ENCODE measurements at places on chromosomes 1 and 21.

- no peak for DNase-seq
These were observed 316.1 kb downstream of the AJAP1 start for GRCh38 chr1:4970532-4970931.

GRCh38 chr1:224189561-224189960 is 6.5 kb downstream of the DEGS1 start:
- no peak for DNase-seq

- no peak for DNase-seq
These were observed 52.8 kb upstream of the EDARADD start for GRCh38 chr1:236341298-236341697.

- peak; percentile 64 for DNase-seq
These were observed 129.2 kb upstream of the SYT6 start for GRCh38 chr1:114282751-114283403.

GRCh38 chr1:170670802-170671628 is 7.1 kb downstream of the PRRX1 start:
- DNase-seq, result no peak

DNA sequence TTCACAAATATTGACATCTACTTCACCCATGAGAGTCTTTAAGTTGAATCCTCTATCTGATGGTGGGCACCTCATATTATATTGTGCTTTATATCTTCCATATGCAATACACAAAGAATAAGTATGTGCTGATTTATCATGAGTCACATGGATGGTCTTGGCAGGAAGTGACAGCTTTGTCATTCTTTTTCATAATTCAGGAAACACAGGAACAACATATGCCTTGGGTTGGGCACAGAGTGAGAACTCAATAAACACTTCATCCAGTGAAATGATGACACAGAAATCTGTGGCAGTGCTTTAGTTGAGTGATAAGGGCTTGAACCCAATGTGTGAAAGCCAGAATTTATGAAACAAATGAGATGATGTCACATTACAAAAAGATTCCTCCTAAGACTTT is 41.2 kb downstream of the GADD45A start:
- no peak for DNase-seq

- no peak for DNase-seq
These were observed 280 bp upstream of the A3GALT2 start for GRCh38 chr1:33321178-33321577.

DNA sequence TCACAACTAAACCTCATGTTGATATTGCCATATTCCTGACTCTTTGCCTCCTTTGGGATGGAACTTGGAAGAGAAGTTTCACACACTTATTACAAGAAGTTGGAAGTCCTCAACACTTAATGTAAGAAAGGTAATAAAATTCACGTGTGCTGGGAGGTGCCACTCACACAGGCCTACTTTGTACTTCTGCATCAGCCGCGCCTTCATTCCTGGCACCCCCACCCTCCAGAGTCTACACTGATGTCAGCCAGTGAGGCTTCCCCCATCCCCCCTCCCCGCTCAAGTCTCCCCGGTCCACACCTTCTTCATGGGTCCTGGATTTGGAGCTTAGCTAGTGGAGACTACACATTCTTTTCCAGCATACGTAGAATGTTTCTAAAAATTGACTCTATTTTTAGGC is 24.8 kb upstream of the SLC45A1 start:
- DNase-seq, result no peak

- DNase-seq, result no peak
These were observed 20.2 kb downstream of the COLGALT2 start for GRCh38 chr1:184017306-184017705.

- no peak for DNase-seq
These were observed 23.9 kb upstream of the KNCN start for GRCh38 chr1:46575300-46575699.

GRCh38 chr1:35863881-35864625 is 19.0 kb upstream of the AGO1 start:
- DNase-seq, result no peak

GRCh38 chr21:35217504-35218060 is 168.5 kb upstream of the RUNX1 start:
- no peak for DNase-seq

GRCh38 chr1:245110406-245110805 is 44.4 kb upstream of the KIF26B start:
- no peak for DNase-seq

GRCh38 chr1:172041742-172042141 is 200.4 kb downstream of the DNM3 start:
- DNase-seq, result no peak

DNA sequence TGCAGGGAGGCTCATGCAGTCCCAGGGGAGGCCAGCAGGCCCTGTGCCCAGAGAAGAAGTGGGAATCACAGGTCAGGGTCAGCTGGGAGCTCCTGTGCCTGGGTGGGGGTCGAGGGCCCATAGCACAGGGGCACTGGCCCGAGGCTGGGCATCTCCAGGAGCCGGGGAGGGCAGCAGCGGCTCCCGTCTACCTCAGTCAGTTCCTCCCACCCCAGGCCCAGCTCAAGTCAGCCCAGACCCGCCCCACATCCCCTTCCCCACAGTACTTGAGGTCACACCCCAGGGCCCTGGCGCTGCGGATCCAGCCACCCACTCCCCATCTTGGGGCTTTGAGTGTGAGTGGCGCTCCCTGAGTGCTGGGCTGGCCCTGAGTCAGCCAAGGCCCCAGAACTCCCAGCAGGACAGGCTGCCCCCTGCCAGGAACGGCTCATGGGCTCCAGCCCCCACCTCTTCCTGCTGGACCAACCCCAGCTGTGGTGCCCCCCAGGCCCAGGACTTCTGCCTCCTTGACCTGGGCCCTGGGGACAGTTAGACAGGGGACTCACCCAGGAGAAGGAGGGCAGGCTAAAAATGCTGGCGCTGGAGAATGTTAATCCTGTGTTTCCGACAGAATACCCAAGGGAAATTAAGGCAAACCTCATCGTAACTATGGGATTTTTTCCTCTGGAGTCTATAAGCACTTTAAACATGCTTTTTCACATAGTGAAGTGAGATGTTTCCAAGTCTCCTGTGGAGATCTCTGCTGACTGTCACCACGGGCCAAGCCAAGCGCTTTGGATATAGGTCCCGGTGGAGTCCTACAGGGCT is 68.8 kb upstream of the COL6A1 start:
- no peak for DNase-seq
